Hepatic stellate cell (primary cell): ENCODE measurements at places on chromosomes 1 and 21.

DNA sequence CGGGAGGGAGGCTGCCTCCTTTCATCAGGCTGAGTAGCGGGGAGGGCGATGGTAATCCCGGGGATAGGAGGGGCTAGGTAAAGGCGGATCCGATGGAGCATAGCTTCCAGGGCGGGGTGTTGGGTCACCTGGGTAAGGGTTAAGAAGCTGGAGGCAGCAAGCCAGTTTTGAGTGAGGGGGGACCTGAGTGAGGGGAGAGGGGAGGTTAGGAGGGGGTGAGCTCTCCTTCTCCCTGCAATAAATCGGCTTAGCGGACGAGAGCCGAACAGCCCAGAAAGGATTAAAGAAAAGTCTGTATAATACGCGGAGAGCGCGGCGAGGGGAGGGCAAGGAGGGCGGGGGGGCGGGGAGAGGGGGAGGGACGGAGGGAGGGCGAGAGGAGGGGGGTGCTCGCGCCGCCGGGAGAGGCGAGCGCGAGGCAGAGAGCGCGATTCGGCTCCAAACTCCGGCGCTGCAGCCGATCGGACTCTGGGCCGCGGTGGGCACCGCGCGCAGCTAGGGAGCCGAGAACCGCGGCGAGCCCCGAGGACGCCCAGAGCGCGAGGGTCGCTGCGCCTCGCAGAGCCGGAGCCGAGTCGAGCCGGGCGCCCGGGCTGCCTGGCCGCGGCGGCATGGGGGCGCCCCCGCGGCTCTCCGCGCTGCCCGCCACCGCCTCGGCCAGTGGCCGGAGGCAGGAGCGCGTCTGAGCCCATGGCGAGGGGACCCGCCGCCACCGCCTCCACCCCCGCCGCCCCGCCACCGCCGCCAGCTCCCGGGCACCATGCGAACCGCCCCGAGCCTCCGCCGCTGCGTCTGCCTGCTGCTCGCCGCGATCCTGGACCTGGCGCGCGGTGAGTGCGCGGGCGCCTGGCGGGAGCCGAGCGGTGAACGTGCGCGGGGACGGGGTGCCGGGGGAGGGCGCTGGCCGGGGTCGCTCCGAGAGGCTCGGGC is at the start of gene IGSF21:
IGSF21 (plus strand) TSS at position 430 of the 930 bp plus-strand sequence; CDS start at position 761, 331 bp downstream.
- no peak for DNase-seq

DNA sequence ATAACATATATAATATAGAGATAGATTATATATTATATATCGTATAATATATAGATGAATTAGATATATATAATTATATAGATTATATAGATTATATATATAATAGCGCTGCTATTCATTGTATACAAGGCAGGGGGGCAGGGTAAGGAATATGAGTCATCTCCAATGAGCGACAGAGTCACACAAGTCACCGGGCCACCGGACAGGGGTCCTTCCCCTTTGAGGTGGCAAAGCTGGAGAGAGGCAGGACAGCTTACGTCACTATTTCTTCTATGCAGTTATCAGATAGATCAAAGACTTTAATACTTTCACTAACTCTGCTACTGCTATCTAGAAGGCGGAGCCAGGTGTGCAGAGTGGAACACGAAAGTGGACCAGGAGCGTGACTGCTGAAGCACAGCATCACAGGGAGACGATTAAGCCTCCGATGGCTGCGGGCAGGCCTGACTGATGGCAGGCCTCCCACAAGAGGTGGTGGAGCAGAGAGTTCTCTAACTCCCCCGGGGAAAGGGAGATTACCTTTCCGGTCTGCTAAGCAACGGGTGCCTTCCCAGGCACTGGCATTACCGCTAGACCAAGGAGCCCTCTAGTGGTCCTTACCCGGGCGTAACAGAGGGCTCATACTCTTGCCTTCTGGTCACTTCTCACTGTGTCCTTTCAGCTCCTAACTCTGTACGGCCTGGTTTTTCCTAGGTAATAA is 2154.7 kb downstream of the MRPL39 start:
- DNase-seq, result no peak

GRCh38 chr1:35899941-35900340 is 16.9 kb downstream of the AGO1 start:
- no peak for DNase-seq

- DNase-seq, result no peak
Observed at GRCh38 chr1:14611792-14612191, 13.3 kb downstream of the KAZN start.

GRCh38 chr21:36321325-36322082 is 1.5 kb downstream of the MORC3 start:
- no peak for DNase-seq

GRCh38 chr1:205260948-205261732 is 33.4 kb downstream of the TMCC2 start:
- no peak for DNase-seq

DNA sequence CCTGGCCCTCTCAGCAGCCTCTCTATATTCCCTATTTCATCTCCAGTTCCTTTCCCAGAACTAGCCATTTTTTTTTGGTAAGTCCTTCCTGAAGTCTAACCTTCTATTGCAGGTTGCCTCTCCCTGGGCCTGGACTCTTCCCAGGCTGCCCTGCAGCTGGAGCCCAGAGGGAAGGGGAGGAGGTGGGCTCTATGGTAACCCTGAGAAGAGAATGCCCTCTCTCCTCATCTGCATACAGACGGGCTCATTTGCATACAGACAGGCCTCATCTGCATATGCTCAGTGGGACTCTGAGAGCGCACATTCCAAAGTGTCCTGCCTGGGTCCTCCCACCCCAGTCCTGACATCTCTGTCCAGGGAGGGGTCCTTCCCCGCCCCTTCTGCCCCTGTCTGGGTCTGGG is 32.7 kb downstream of the RHBG start:
- DNase-seq, result no peak

DNA sequence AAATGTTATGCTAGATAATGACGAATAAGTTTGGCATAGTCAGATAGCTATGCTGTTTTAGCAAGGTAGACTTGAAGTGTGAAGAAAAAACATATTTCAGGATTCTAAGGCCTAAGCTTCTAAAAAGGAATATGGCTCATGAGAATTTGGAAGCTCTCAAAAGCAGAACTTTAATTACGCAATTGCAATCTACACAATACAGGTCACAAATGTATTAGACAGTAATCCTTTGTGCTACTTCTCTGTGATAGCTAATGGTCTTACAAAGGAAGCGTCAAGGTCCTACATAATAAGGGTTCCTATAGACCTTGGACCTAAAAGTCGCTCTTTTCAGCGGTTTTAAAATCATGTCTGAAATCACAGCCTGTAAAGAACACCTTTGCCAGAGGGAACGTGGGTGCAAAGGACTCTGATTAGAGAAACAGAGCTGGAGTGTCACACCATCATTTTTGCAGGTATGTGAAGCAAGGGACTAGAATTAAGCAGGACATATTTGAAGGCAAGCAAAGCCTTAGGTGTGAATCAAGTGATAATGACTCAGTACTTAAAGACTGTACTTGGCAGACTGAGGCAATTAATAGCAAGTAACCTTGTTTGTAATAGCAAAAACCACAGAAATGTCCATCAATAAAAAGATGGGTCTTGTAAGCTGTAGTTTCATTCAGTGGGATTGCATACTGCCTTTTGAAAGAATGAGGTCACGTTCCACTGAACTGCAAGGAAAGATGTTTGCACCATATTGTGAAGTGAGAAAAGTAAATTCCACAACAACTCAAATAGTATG is 420.2 kb downstream of the KCTD3 start:
- no peak for DNase-seq

DNA sequence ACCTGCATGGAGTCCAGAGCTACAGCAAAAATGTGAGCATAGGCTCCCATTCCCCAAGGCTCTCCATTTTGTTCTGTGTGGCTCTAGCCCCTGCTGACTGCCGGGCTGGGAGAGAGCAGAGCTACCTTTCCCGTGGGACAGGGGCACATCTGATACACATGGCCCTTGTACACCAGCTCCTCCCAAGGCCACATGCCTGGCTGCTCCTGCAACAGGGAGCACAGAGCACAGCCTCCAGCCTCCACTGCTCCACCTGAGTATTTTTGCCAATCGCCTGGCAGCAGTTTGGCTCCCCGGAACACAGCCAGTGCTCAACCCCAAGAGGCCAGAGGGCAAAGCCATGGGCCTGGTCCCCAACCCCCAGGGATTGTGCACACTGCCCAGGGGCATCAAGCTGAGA is 146.5 kb downstream of the CHD1L start:
- DNase-seq, result no peak

DNA sequence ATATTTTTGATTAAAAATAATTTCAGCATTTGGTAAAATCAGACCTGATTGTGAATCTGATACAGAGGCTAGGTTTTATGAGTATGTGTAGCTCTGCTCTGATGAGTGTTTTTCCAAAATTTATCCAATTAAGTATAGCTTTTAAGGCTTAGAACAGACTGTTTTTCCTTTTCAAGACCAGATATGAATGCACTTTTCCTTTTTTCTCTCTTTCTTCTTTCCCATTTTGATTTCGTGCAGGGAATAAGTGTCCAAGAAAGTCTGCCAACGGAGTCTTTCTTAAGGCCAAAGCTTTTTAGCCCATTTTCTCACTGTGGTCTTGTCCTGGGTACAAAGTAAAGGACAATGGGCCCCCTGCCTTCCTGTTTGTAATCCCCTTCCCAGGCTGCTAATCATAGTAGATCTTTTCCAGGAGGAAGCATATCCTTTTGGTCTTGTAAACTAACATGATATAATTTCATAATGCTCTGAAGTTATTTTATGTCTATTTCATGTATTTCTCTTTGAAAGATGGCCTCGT is 2.9 kb downstream of the KIF1B start:
- DNase-seq, result no peak

DNA sequence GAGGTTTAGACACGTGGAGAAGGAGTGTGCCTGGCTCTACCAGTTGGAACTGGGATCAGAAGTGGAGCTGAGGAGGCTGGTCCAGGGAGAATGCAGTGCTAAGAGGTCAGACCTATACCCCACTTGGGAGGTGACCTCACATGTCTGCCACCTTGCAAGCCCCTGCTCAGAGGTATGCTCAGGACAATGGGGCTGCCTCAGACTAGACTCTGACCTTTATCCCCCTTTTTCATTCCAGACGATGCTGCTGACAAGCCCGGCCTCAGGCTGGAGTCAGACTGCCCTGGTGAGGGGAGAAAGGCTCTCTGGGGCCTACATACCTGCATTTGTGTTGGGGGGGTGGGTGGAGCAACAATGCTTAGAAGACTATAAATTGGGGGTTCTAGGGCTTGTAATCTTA is 5.2 kb downstream of the KCNJ10 start:
- no peak for DNase-seq
